ENCODE measurements at places on chromosomes 6 and 20. TPM values are rescaled to one million over a fixed set of nuclear protein-coding genes. Genes with fewer than 3 reads are reported as not detected.

The TAB2 gene
- 13.9 TPM for total RNA-seq

The MUC22 gene
- not detected for total RNA-seq

The ZNF831 gene
- total RNA-seq, result 0.40 TPM

The MUCL3 gene
- total RNA-seq, result not detected

The RMND1 gene
- 27.4 TPM for total RNA-seq

The RBPJL gene
- total RNA-seq, result not detected
